NCI-H524 (cell line): ENCODE measurements at places on chromosomes 5 and 9.

GRCh38 chr9:77841739-77842386 lies 189.7 kb downstream of the GNAQ start:
- no peak for DNase-seq

- DNase-seq: no peak
Measured at GRCh38 chr5:141512911-141513626, 24.2 kb downstream of the PCDHGC5 start.

DNA sequence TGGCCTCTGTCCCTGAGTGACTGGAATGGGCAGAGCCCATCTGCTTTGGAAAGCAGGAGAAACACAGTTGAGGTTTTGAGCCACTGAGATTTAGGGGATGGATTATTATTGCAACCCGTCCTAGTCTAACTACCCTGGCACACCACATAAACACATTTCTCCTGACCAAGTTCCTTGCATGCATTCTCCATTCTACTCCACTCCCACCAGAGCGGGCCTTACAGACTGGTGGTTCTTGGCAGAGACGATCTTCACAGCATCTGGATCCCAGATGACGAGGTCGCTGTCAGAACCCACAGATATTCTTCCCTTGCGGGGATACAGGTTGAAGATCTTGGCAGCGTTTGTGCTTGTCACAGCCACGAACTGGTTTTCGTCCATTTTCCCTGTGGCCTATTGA lies 111.0 kb downstream of the DPYSL3 start:
- DNase-seq: no peak

GRCh38 chr9:83665580-83666200 lies 42.1 kb downstream of the UBQLN1 start:
- no peak for DNase-seq

DNA sequence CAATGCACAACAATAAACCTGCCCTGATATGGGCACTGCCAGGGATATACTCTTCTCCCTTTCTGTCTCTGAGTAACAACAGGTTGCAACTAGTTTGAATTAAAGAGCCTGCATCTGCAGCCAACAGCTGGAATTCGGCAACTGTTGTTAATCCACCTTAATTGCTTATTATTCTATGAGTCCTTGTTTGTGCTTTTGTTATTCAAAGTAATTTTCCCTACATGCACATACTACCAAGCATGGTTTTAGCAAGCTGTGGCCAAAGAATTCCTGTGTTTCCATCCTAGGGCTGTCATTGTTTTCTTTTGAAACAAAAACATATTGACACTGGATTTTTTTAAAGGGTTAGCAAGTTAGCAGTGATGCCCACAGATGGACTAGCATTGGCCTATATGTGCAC lies 171.5 kb downstream of the EFNA5 start:
- no peak for DNase-seq

DNA sequence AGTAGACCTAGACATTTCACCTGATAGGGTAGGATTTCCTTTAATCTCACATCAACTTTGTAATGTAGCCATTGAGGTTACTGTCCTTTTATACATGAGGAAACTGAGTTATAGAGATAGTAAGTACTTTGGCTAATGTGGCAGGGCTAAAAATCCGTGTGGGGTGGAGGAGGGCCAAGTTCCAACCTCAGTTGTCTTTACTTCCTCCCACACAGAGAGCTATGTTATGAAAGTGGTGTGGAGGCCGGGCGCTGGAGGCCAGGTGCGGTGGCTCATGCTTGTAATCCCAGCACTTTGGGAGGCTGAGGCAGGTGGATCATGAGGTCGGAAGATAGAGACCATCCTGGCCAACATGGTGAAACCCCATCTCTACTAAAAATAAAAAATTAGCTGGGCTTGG lies 173.3 kb downstream of the PALM2AKAP2 start:
- DNase-seq: no peak

DNA sequence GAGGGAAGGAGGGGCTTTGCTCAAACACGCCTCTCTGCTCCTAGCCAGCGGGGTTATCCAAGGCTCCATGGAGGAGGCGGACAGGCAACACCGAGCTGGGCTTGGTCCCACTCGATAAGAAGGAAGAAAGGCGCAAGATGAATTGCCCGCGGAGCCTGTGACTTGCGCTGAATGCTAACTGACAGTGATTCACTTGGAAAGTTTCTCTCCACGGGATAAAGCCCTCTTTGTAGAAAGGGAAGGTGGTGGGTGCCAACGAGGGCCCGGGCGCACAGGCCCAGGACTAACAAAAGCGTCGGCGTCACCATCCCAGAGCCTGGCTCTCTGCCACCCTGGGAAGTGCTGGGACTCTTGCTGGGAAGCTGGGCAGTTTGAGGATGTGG lies 76.0 kb downstream of the VAV2 start:
- DNase-seq: no peak

DNA sequence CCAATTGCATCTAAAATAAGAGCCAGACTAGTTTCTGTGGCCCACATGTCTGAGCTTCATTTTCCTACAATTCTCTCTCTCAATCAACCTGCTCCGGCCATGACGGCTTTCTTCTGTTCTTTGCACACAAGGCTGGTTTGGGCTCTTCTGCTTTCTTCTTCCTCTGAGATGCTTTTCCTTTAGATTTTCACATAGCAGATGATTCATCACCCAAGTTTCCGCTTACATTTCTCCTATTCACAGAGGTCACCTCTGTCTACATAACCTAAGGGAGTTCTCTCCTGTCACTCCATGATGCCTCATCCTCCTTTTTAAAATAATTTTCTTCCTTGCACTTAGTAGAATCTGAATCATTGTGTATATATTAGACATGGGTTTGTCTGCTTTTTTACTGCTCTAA lies 334.6 kb upstream of the TUSC1 start:
- DNase-seq: no peak

DNA sequence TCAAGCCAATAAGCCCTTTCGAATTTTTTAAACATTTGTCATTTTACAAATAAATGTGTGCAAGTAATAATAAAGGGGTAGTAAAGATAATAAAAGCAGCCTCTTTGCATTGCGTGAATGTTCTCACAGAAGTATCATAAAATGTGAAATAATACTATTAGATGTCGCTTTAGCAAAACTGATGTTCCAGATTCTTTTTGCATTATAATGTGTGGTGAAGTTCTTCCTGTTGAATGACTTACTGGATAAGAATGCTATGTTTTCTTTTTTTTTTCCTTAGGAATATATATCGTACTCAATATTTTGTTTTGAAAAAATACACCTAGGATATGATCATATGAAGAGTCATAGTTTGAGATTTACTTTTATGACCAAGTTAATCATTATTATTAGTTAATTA lies 85.2 kb upstream of the CDH12 start:
- no peak for DNase-seq

GRCh38 chr9:10604927-10605326 lies 7.9 kb downstream of the PTPRD start:
- DNase-seq: no peak

- DNase-seq: no peak
Measured at GRCh38 chr9:73178044-73178443, 26.4 kb downstream of the ANXA1 start.

DNA sequence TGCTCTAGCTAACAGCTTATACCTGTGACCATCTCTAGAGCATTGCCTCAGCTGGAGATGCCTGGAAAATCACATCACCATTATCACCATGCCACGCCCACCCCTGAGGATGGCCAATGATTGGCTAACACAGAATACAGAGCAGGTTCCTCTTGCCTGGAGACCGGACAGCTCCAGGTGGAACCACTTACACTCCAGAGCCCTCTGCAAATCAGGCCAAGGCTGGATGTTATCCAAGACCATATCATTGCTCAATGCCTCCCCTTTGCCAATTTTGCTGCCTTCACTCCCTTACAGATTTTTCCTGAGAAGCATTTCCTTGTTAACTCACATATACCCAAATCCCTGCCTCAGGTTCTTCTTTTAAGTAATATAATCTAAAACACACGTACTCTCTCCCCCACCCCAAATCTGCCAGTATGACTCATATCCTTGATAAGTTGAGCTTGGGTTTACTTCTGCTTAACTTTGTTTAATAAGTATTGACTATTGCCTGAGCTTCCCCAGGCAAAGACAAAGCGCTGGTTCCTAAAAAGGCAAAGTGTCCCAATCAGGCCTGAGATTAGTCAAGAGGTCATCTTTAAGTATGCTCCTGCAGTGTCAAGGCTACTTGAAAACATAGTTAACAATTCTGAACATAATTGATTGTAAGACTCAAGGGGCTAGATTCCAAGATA lies 309.6 kb downstream of the EPB41L4A start:
- no peak for DNase-seq

- DNase-seq: no peak
Measured at GRCh38 chr5:57845025-57845424, 362.4 kb upstream of the ACTBL2 start.

- peak; percentile 49 for DNase-seq
Measured at GRCh38 chr5:147515269-147515668, 5.4 kb upstream of the DPYSL3 start.

GRCh38 chr5:133950821-133951612 lies 17.4 kb downstream of the C5orf15 start:
- no peak for DNase-seq

GRCh38 chr5:110257971-110258370 lies 468.5 kb downstream of the TMEM232 start:
- peak; percentile 48 for DNase-seq

- no peak for DNase-seq
Measured at GRCh38 chr9:20070336-20070735, 281.5 kb upstream of the SLC24A2 start.

GRCh38 chr9:652914-653313 lies 188.6 kb upstream of the DMRT1 start:
- no peak for DNase-seq

DNA sequence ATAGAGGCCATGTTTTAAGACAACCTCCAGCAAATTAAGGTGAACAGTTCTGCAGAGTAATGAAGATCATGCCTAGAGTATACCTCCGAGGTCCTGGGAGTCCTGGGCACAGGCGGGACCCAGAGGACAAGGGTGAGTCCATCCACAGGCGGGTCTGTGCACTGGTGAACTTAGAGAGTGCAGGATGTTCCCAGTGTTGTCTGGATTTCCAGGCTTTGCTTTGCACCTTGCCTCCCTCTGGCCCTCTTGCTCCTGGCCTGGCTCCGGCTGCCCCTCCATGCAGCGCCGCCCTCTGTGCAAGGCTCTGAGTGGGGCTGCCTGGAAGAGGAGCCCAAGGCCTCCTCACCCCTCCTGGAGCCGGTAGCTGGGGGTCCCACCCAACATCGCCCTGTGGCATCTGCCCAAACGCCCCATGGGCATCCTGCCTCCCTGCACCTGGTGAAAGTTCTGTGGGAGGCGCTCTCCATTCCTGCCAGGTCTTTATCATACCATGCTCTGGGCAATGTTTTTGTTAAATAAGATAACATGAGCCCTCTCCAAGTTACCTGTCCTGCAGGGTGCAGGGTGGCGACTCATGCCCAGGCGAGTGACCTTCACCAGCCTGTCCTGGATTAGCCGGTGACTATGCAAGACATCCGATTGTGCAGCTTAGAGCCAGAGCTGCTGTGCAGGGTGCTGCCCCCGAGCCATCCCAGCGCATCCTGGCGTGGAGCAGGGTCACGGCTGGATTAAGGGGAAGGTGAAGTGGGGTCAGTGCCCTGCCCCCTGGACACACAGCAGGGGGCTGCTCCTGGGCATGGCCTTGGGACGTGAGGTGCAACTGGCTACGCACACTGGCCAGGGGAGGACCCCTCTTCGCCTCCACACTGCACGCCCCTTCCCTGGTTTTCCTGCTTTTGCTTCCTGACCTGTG lies 41.3 kb upstream of the LPCAT1 start:
- no peak for DNase-seq

- no peak for DNase-seq
Measured at GRCh38 chr5:139640421-139641115, 7.6 kb upstream of the CXXC5 start.

- DNase-seq: no peak
Measured at GRCh38 chr5:153463806-153464205, 26.7 kb upstream of the GRIA1 start.

DNA sequence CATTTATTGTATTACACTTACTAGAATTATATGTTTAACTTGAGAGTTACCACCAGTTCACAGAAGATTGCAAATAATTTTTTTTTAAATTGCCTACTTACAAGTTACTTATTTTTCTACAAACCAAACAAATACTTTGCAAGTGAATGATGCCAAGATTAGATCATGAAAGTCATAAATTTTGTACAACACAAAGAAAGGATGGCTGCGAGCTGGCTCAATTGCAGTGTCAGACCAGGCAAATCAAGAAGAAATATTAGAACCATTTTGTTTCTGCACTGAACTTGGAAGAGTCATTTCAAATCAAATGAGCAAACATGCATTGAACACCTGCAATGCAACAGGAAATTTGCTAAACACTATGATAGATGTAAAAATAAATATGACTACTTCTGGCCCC lies 97.3 kb downstream of the PLCXD3 start:
- DNase-seq: no peak

GRCh38 chr9:107033966-107034365 lies 171.0 kb downstream of the ZNF462 start:
- DNase-seq: no peak

- DNase-seq: no peak
Measured at GRCh38 chr9:11966786-11967185, 726.4 kb upstream of the TYRP1 start.

- no peak for DNase-seq
Measured at GRCh38 chr9:83656032-83656680, 33.2 kb downstream of the IDNK start.

DNA sequence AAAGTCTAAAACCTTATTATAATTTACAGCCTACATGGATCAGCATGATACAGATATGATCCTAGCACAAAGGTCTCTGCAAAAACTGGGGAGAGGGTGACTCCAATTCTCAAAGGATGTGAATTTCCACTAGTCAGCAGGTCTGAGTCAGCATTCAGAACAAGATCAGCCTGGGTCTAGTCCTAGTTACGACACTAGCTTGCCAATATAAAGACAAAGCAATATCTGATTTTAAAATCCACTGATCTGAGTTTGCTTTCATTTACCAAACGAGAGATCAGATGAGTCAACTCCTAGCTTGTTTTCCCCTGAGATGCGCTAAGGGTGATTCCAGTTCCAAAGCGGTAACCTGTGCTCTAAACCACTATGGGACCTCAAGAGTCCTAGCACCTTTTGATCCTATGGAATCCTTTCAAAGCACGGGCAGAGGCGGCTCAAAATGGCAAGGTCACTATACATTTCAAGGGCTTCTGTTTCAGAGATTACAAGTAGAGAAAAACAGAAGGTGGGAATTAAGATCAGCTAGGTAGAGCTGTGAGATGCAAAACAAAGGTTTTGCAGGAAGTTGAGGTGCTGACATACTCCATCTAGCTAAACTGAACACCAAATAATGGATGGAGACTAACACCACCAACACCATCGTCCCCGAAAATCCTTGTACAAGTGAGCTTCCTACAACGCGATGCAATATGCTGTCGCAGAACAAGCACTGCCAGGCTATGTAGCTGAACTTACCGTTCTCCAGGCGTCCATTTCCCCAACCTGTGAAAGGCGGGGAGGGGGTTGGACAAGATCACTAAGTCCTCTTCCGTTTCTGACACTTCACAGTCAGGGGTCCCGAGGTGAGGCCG lies 906 bp downstream of the SLC25A51 start:
- DNase-seq: peak; percentile 60
